Jurkat, Clone E6-1 (cell line): ENCODE measurements at places on chromosomes 6 and 20.

DNA sequence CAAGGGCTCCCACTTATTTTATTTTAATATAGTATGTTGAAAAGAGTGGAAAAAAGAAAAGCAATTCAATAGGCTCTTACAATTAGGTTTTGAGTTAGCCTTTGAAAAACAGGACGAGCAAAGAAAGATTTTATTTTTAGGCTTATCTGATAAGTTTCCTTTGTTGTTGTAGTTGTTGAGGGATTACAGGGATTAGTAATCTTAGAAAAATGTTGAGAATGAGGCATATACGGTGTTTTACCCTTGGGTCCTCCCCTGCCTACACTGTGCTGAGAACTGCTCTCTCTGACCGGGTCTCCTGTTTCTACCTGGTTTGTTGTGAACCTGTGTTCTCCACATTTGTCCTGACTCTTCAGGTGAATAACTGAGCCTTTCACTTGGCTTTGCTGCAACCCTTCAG lies 16.7 kb downstream of the TRAPPC3L start:
- no peak for DNase-seq

DNA sequence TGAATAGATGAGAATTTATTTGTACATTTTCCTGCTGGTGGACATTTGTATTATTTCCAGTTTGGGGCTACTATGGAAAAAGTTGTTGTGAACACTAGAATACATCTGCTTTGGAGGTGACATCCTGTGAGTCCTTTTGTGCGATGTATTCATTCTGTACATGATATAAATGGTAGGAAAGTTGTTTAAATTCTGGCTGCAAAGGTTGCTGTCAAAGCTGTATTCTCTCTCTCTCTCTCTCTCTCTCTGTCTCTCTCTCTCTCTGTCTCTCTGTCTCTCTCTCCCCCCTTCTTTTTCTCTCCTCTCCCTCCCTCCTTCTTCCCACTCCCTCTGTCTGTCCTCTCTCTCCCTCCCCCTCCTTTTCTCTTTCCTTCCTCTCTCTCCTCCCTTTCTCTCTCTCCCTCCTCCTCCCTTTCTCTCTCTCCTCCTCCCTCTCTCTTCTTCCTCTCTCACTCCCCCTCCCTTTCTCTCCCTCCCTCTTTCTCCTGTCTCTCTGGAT lies 25.3 kb downstream of the SLC13A3 start:
- no peak for DNase-seq

GRCh38 chr6:116512734-116513133 lies 1.3 kb downstream of the CALHM5 start:
- no peak for DNase-seq

GRCh38 chr6:158906926-158907325 lies 87.8 kb upstream of the EZR start:
- DNase-seq: no peak

DNA sequence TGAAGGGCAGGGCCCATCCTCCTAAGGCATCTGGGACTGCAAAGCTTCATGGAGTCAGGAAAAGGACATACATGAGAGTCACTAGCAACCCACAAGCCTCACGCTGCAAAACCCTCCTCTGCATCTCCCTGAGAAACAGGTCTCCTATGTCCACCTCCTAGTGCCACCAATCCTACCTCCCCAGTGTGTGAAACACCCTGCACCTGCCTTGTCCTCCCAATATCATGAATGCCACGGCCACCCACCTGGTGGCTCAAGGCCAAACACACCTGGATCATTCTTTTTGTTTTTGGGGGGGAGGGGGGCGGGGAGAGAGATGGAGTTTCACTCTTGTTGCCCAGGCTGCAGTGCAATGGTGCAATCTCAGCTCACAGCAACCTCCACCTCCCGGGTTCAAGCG lies 90.5 kb downstream of the ZMYND8 start:
- no peak for DNase-seq

- DNase-seq: no peak
These were observed 21.3 kb upstream of the TBX18 start for GRCh38 chr6:84785671-84786070.

- no peak for DNase-seq
These were observed at the start of gene PLEKHG1 for GRCh38 chr6:150599199-150600009. TSS of gene PLEKHG1 (plus strand) at chr6:150599885. CDS start at chr6:150733682, 133,797 bp downstream.

DNA sequence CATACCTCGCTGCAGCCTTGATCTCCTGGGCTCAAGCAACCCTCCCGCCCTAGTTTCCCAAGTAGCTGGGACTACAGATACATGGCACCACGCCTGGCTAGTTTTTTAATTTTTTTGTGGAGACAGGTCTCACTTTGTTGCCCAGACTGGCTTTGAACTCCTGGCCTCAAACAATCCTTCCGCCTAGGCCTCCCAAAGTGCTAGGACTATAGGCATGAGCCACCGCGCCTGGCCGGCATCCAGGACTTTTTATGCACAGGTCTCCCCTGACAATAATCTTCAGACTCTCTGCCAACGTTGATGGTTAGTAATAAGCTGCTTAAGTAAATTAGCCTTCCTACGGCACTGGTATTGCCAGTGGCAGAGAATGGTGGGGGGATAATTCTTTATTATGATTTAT lies 110.5 kb upstream of the MTHFD1L start:
- DNase-seq: no peak

GRCh38 chr6:4510906-4511640 lies 265.1 kb upstream of the CDYL start:
- DNase-seq: no peak

GRCh38 chr6:166541366-166541765 lies 45.1 kb downstream of the RAMACL start:
- no peak for DNase-seq

GRCh38 chr6:87110636-87111035 lies 15.7 kb upstream of the CGA start:
- no peak for DNase-seq

- DNase-seq: no peak
These were observed 27.0 kb downstream of the CLIC5 start for GRCh38 chr6:45988635-45989034.

GRCh38 chr20:5180421-5180820 lies 53.6 kb downstream of the CDS2 start:
- no peak for DNase-seq

DNA sequence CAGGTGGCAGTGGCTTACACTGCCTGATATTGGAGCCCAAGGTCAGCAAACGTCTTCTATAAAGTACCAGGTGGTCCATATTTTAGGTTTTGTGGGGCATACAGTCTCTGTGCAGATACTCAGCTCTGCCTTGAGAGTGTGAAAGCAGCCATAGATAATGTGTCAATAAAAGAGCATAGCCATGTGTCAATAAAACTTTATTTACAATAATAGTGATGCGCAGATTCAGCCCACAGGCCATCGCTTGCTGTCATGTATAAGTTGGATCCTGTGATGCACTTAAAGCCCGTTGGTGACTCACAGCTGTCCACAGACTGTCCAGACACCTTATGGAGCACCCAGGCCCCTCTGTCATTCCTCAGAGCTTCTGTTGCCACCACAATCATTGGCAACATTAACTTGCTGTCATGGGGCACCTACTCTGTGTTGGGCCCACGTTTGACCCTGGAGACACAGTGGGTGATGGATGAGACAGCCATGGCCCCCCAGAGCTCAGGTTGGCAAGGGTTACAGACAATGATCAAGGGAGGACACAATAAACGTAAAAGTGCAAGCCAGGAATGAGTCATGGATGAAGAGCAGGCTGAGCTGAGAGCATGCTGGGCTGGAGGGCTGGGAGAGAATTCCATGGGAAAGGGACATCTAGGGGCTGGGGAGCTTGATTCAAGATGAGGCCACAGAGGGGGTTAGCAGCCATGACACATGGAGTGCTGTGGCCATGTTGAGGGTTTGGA lies 173.6 kb downstream of the TAF4 start:
- no peak for DNase-seq

GRCh38 chr6:25050356-25050755 lies 114.6 kb upstream of the RIPOR2 start:
- DNase-seq: peak; percentile 87

DNA sequence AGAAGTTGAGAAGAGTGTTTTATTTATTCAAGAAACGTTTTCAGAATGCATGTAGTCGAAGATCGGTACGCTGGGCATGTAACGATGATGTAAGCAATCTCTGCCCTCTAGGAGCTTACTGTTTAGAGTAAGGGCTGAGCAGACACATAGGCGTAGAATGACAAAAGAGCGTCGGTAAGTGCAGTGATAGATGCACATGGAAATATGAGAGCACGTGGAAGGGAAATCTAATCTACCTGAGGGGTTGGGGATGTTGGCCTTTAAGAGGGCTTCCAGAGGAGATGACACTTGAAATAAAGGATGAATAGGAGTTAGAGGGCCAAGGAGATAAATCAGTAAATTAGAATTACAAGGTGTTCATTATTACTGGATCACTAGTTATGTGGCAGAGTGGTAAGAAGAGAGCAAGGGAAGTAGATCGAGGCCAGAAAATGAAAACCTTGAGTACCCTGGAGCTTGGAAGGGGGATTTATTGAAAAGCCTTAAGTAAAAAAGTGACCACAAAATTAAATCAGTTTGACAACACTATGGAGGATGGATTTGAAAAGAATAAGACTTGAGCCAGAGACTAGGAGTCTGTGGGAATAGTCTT lies 782 bp downstream of the TRMT11 start:
- DNase-seq: no peak

DNA sequence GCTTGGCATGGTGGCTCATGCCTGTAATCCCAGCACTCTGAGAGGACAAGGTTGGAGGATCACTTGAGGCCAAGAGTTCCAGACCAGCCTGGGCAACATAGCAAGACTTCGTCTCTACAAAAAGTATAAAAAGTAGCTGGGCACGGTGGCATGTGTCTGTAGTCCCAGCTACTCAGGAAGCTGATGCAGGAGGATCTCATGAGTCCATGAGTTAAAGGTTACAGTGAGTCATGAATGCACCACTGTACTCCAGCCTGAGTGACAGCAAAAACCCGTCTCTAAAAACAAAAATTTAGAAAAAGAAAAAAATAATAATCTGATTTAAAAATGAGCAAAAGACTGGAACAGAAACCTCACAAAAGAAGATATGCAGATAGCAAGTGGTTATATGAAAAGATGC lies 279.7 kb downstream of the RNGTT start:
- DNase-seq: no peak

DNA sequence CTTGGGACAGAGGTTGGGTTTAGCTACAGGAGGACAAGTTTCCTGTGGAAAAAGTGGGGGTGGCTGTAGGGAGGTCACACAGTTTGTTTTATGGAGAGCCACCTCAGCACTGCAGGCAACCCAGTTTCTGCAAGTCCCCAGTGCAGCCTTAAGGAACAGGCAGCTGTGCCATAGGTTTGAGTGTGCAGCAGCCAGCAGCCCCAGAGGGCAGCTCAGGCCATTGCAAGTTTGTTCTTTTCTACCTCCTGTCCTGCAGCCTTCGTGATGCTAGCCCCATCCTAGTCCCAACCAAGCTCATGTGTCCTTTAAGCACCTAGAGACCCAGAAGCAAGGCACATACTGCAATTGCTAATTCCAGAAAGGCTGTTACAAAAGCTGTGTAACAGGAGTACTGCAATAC lies 58.8 kb downstream of the ZBTB9 start:
- DNase-seq: no peak

DNA sequence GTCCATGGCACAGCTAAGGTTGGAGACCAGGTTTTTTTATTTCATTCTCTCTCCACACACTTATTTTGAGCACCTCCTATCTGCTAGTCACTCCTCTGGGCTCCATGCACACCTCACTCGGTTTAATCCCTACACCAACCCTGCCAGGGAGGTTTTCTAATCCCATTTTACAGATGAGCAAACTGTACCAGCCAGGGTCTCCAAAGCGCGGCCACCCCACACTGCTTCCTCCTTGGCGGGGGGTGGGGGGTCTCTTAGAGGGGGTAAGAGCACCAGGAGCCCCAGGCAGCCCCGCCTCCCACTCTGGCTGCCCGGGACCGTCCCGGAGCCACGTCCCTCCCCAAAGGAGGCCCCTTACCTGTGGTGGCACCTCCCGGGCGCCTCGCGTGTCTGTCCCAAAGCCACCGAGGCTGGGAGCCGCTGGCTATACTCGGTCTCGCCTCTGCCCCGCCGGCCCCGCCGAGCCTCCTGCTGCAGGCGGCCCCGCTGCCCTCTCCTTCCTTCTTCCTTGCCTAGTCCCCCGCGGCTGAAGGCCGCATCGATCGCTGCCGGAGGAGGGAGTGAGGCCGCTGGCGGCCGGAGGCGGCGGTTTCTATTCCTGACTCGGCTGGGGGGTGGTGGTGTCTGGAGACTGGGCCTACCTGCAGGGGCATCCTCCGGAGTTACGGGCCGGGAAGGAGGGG lies at the start of gene KCNS1:
Gene KCNS1, minus strand, starts transcription at position 565 of the 683 bp plus-strand sequence. CDS start 1,891 bp downstream, outside the sequence.
- DNase-seq: no peak

DNA sequence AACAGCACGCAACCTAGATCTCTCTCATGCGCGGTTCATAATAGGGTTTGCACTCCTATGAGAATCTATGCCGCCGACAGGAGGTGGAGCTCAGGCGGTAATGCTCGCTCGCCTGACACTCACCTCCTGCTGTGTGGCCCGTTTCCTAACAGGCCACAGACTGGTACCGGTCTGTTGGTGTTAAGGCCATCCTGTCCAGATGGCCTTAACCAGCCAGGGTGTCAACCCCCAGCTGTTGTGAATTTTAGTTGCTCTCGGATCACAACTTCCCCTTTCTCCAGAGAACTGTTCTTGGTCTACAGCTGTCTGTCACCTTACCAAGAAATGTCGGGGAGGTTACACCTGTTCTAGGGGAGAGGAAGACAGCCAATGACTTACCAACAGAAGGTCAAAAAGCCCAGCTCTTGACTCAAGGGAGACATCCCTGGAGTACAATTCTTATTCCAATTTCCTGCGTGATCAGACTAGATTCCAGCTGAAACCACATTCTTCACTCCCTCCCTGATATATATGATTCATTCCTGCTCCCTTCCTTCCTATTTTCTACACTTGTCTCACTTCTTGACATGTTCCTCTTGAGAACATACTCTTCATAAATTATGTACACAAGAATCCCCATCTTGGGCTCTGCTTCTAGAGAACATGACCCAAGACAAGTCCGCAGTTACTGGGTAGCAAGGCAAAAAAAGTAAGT lies 23.1 kb upstream of the DNAAF9 start:
- no peak for DNase-seq

DNA sequence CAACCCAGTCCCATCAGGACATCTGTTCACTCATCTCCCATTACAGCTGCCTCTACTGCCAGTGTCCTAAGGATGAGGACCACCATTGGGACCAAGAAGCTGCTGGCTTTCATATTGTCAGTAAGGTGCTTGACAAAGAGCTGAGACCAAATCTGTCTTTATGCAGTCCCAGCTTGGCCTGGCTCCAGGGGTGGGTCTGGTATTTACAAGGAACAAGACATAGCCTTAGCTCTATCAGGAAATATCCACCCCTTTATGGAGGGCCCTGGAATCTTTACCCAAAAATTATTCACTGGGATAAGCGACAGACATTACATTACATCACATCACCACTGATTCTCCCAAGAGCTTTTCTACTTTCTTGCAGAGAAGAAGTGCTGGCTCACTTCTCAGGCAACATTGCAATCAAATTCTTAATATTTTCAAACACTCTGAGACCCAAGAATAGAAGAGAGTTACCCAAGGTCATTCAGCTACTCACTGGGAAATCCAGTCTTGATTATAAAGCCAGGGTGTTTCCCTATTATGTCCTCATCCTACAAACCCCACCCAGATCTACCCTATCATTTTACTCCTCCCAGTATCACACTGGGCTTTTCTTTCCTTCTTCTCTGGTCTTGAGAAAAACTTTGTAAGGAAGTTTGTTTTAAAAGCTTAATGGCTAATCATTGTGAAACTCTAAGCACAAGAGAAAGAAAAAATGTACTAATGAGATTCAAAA lies 11.5 kb upstream of the PI3 start:
- no peak for DNase-seq
